ENCODE measurements at places on chromosomes 13 and 19. TPM values are rescaled to one million over a fixed set of nuclear protein-coding genes. Genes with fewer than 3 reads are reported as not detected.

DNA sequence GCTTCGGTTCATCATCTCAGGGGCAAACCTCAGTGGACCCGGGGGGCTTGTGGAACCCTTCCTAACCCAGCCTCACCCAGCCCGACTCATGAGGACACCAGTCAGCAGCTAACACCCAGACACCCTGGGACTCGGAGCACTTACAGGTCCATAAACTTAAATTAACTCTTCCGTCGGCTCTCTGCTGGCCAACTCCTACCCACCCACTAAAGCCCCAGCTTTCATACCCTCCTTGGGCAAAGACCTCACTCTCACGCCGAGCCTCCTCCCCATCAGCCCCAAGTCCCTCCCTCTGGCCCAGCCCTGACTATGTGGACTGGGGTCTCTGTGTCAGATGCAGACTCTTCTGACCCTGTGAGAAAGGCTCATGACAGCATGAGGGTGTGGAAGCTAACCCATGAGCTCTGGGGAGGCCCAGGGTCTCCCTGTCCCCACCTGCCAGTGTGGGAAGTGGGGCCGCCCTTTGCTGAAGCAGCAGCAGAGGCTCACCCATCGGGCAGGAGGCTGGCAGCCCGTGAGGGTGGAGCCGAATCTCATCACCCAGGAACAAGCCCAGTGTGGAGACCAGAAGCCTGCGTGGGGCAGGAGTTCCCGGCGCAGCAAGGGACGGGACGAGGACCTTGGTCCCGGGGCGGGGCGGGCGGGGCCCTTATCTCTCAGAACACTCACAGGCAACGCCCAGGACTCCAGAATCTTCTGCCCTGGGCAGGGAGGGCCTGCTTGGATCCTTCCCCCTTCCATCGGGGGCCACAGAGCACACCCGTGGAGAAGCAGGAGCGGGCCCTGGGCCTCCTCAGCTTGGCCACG is 19.8 kb downstream of the TCF3 start:
- no peak for DNase-seq

DNA sequence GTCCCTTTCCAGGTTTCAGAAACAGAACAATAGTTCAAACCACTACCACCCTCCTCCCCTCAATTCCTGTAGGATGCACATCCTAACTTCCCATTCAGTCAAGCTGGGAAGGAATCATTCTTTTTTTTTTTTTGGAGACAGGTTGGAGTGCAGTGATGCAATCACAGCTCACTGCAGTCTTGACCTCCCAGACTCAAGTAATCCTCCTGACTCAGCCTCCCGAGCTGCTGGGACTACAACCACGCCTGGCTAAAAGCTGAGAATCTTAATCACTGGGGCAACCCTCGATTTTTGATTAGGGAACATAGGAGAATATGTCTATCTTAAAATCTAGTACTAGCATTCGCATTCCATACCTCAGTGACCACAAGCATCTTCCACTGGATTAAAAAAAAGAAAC is 146.2 kb downstream of the ABCC4 start:
- DNase-seq = no peak

DNA sequence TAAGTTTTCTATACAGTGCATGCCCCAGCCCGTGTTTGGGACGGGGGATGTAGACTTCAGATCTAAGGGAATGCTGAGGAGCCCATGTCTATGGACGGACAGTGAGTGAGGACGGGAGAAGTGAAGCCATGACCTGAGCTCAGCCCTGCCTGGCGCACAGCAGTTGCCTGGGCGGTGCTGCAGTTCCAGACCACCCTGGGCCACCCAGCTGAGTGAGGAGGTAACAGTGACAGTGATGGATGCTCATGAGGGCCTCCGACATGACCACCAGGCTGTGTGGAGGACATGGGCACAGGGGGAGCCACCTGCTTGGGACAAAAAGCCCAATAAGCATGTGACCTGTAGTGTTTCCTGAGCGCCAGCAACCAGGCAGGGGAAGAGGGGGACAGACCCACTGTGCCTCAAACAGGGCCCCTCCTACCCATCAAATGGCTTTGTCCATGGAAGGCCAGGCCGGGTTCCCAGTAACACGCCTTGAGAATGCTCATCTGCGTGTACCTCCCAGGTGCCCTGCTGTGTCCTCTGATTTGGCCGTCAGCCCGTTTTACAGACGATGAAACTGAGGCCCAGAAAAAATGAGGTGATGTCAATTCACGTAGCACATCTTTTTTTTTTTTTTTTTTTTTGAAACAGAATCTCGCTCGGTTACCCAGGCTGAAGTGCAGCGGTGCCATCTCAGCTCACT is 22.6 kb downstream of the NOSIP start:
- DNase-seq = no peak

GRCh38 chr13:106612688-106613087 is 44.8 kb upstream of the ARGLU1 start:
- no peak for DNase-seq

GRCh38 chr19:988081-988480 is 3.9 kb downstream of the WDR18 start:
- DNase-seq = no peak

DNA sequence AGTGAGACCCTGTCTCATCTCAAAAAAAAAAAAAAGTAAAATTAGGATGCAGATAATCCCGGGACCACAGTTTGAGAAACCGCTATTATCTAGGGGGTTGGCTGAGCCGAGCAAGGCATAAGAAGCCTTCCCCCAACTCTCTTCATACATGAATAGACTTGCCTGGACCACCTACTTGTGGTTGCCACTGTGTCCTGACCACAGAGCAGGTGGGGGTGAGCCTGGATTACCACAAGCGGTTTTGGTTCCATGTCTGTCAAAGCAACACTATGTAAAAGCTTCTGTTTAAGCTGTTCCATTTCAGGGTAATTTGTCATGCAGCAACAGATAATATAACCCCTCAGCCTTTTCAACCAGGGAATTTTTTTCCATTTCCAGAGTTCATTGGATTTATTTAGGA is 3.3 kb upstream of the NAPA start:
- no peak for DNase-seq

PEAK3 gene
- 0.04 TPM for polyA plus RNA-seq

- no peak for DNase-seq
Measured at GRCh38 chr13:26688286-26688685, 72.3 kb downstream of the GPR12 start.

DNA sequence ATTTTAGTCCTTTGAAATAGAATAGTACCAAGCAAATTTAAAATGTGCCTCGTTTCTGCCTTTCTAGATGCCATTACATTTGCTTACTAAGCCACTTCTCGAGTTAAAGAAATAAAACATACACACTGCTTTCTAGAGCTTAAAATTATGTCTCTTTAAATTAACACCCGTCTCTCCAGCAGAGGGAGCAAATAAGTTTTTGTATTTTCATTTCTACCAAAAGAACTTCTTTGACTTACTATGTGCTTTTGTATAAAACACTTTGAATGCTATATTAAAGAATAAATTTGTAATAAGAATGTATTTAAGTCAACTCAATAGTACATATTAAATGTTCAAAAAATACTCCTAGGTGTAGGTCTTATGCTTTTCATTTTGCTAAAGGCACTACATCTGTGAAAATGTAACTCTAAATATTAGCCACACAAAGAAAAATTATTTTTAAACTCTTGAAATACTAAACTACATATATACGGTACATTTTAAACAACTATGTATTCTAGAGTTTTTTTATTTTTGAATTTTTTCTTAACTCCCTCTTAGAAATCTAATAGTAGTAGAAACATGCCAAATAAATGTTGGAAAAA is 269.3 kb upstream of the MIR17HG start:
- no peak for DNase-seq

- DNase-seq = no peak
Measured at GRCh38 chr13:25673711-25674110, 301.9 kb downstream of the ATP8A2 start.

MISP gene
- polyA plus RNA-seq = 7.1 TPM

DNA sequence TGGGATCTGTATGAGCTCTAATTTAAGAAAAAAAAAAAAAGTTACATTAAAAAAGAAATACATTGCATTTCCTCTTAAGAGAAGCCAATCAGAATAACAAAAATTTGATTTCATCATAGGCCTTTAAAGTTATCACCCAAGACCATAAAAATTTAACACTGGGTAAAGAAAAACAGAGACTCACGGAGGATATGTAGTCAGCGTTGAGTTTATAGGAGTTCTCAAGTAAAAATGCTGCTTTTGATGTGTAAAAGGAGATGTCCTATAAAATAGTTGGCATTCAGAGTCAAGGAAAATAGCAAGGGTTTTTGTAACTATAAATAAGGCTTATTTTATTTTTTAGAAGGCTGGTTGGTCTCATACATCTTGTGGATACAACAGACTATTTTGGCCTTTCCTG is 191.1 kb downstream of the EFNB2 start:
- DNase-seq = no peak

- DNase-seq = no peak
Measured at GRCh38 chr19:46885411-46885810, 24.6 kb downstream of the ARHGAP35 start.

DNA sequence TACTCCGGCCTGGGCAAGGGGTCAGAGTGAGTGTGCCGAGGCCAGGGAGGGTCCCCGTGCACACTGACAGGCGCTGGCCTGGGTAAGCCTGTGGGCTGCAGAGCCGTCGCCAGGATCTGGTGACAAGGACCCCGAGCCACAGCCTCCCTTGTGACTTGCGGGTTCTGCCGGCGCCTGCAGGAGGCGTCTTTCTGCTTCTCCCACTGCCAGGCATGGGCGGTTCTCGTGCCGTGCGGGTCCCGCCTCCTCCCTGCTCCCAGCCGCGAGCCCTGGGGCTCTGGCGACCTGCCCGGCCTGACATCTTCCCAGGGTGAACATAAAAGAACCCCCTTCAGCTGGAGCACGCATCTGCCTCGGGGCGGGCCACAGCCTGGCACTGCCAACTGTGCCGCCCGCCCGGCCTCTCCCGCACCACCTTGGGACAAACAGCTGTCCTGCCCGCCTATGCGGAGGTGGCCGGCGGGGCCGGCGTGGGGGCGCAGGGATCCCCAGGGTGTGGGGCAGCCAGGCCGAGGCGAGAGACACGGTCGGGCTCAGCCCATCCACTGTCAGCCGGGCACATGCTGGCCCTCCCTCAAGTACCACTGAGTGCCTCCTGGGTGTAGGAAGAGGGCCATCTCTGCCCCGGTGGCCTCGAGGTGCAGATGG is 1.5 kb upstream of the HCN2 start:
- DNase-seq = peak; percentile 36

GRCh38 chr13:23617551-23618024 is 47.4 kb downstream of the TNFRSF19 start:
- DNase-seq = no peak

TMEM150B gene
- polyA plus RNA-seq = 1.6 TPM

GRCh38 chr19:795691-796581 is 1.3 kb upstream of the PTBP1 start:
- no peak for DNase-seq

GRCh38 chr13:100789968-100790367 is 115.4 kb upstream of the TMTC4 start:
- no peak for DNase-seq

- no peak for DNase-seq
Measured at GRCh38 chr13:90070362-90070761, 1277.1 kb upstream of the MIR17HG start.

METTL21C gene
- polyA plus RNA-seq = 0.52 TPM

DNA sequence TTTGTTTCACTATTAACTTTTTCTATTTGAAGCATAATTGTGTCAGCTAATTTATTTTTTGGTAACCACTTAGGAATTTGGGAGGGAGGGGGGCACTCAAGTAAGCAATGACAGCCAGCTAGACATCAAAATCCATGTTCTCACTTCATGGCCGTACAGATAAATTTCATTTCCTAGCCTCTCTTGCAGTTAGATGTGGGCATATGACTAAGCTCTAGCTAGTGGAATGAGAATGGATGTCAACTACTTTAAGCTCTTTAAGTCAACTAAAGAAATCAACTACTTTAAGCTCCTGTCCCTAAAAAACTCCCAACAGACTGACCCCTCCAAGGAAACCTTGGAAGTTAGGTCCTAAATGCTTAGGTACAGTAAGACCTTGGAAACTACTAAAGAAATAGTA is 92.0 kb downstream of the KCNRG start:
- no peak for DNase-seq

- DNase-seq = no peak
Measured at GRCh38 chr19:2594319-2594718, 108.2 kb downstream of the GNG7 start.

DNA sequence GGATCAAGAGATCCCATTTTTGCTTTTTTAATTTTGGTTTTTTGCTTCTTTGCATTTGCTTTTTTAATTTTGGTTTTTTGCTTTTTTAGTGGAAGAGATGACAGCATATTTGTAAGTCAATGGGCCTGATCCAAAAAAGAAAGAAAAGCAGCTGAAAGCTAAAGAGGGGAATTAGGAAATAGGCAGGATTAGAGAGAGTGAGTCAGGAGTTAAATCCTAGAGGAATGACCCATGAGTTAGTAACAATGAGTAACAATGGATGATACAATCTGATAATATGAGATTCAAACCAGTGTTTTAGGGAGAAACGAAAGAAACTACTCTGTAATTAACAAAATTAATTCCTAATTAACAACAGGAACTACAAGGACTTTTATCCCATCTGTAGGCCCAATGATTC is 111.2 kb upstream of the SGCG start:
- DNase-seq = no peak

GSX1 gene
- not detected for polyA plus RNA-seq

- no peak for DNase-seq
Measured at GRCh38 chr19:36423925-36424324, 5.5 kb upstream of the ZFP82 start.

TGDS gene
- polyA plus RNA-seq = 23.5 TPM

TEKTIP1 gene
- polyA plus RNA-seq = 6.8 TPM

DNA sequence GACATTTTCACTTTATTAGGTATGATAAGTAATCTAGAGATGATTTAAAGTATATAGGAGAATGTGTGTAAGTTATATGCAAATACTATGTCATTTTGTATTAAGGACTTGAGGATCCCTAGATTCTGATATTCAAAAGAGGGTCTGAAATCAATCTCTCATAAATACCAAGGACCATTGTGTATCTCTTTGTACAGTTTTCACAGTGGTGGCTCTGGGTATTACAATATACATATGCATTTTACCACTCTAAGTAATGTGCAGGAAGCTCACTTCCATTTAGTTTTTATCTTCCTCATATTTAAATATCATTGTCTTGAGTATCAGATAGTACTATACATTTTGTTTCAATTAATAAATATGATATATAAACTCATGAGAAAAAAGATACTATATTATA is 862.6 kb upstream of the PCDH20 start:
- DNase-seq = no peak

GRCh38 chr13:47178090-47178950 is 281.5 kb upstream of the HTR2A start:
- DNase-seq = no peak

GRCh38 chr13:101218484-101218883 is 197.8 kb downstream of the NALCN start:
- no peak for DNase-seq

DNA sequence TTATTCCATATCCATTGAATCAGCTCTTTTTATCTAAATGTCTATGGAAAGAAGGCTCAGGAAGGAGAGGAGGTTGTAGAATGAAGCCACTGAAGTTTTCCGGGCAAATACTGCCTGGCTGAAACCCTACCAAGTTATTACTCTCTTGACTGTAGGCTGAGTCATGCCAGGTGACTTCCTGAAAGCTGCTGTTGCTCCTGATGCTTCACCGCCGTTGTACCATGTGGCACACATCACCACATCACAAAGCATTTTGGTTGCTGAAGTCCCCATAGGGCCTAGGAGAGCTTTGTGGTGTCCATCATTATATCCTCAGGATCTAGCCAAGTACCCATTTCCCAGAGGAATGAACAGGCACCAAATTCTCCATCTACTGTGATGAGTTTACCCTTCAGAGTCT is 11.1 kb upstream of the TDRD12 start:
- no peak for DNase-seq
